NCI-H2107 (cell line): ENCODE measurements at places on chromosomes 7 and 10.

DNA sequence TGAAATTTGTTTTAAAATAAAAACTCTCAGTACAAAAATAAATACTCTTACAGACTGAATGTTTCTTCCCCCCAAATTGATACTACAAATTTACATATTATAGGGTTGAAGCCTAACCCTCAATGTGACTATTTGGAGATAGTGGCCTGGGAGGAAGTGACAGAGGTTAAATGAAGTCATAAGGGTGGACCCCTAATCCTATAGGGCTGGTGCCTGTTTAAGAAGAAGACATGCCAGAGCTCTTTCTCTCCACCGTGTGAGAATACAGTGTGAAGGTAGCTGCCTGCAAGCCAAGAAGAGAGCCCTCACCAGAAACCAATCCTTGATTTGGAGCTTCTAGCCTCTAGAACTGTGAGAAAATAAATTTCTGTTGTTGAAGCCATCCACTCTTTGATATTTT is 67.6 kb downstream of the MCU start:
- no peak for DNase-seq

DNA sequence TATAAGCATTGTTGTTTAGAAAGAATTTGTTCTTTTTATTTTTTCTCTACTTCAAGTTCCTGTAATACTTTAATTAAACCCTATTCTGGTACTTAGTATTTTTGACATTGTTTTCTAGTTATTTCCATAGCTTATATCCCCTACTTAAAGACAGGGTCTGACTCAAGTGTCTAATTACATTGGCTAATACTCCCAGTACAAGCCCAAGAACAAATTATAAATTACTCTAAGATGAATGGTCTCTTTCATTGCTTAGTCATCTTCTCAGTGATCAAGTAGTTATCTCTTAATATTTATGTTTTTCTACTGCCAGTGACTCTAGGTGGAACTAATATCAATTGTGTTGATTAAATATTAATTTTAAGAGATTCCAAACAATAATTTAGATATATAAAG is 21.6 kb downstream of the AHR start:
- DNase-seq: no peak

DNA sequence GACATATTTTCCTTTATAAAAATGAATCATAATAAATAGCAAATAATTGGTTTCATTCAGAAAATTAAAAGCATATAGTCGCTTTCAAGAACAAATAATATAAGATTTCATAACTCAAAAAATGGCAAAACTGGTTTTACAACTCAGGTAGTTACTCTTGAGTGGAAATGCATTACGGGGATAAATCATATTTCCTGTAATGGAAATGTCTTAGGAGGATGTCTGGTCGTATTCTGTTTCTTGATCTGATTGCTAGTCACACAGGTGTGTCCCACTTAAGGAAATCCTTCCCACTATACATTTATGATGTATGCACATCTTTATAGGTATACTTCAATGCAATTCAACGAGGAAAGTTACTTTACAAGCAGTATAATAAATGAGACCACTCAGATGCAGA is 20.7 kb downstream of the NRAP start:
- DNase-seq: no peak

GRCh38 chr7:47211519-47211973 is 370.4 kb downstream of the TNS3 start:
- DNase-seq: no peak

DNA sequence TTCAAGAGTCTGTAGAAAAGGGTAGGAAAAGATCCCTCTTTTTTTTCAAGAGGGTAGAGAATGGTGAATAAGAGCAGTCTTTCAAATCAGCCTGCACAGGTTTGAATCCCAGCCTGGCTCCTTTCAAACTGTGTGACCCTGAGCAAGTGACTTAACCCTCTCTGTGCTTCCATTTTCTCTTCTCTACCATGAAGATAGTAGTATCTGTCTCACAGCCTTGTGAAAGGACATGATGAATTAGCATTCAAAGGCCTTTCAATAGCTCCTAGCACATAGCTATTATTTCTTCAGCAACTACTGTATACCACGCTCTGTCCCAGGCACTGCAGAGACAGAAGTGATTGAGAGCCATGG is 25.4 kb downstream of the LEP start:
- no peak for DNase-seq

DNA sequence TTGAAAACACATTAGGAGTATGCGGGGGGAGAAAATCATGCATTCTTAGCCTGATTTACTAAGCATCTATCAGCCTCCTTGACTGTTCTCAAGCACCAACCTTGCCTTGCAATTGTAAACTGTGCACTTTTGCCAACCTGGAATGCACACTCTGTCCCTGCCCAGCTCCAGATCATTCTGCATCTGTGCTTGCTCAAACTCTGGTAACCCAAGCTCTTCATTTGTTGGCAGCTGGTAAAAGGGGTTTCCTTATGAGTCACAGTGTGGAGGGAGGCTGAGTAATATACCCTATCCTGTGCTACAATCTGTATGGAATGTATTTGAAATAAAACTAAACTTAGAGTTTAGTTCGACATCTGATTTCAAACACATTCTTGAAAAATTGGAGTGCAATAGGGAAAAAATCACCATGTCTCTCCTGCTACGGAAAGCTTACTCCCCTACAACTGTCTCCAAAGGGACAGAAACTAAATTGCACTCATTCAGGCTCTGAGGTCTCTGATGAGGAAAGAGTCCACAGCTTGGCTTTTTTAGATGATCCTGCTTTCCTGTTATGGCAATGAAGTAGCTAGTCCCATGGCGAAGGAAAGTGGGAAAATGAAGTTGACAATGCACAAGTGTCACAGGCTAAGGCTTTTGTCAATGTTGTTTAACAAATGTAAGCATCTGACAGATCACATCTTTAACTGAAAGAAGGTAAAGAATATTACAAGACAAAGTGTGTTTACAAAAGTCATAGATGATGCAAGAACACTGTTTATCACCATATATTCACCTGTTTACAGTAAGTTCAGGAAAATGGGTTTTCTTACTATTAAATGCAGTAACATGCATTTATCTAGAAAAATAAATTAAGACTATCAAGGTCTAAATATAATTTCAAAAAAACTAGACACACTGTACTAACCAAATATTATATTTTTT is 61.9 kb downstream of the TES start:
- DNase-seq: no peak

GRCh38 chr10:35346248-35346647 is 9.9 kb downstream of the CCNY start:
- DNase-seq: no peak

DNA sequence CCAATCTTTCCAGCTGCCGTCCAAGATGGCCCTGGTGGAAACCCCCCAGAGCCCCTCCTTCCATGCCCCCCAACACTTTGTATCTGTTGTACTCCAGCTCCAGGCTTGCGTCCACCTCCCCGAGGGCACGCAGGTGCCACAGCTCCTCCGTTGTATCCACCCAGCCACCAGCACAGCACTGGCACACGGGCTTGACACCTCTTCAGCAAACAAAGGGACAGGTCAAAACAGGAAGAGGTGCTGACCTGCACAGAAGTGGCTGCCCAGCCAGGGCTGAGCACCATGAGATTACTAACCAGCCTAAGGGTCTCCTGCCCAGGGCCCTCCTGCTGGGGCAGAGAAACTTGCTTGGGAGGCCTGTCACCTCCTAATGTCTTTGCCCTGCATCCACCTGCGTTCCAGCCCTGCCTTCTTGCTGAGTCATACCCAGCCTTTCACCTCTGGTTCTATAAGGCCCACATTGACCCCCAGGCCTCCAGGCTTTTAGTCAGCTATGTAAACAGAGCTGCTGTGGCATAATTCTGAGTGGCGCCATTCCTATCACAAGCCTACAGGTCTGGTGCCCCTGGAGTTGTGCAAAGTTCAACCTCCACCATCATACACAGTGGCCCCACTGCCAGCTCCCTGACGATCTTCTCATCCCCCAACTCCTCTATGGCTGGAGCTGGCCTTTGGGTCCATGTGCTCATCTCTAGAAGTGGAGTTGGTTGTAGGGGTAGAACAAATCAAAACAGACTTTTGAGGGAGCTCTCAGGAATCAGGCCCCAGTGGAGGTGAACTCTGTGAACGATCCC is 20.9 kb downstream of the SLC29A3 start:
- no peak for DNase-seq

DNA sequence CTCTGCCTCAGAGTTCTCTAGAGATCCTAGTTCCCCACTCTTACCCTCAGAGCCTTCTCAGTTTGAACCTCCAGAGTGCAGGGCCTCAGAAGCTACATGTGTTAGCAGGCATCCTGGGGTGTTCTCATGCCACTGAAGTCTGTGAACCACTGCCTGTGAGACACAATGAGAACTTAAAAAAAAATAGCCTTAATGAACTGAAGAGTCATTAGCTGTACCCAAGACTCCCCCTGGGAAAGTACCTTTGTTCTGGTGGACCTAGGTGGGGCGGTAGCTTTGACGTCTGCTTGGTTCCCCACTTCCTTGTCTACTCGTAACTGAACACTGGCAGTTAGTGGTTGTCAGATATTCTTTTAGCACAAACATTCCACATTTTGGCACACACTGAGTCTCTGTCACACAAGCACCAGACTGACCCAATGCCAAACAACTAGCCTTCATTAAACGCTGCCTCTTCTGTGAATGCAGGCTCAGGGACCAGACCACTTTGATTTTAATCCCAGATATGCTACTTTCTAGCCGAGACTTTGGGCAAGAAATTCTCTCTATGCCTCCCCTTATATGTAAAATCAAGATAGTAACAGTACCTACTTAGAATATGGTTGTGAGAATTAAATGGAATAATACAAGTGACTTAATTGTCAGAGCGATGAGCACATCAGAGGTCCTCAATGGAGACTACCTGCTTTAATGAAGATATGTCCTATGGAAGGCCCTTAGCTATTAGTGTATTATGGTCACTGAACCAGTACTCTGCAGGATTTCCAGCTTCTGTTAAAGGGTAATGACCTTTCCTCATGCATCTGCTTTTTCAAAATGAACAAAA is 75.3 kb upstream of the CC2D2B start:
- DNase-seq: no peak

DNA sequence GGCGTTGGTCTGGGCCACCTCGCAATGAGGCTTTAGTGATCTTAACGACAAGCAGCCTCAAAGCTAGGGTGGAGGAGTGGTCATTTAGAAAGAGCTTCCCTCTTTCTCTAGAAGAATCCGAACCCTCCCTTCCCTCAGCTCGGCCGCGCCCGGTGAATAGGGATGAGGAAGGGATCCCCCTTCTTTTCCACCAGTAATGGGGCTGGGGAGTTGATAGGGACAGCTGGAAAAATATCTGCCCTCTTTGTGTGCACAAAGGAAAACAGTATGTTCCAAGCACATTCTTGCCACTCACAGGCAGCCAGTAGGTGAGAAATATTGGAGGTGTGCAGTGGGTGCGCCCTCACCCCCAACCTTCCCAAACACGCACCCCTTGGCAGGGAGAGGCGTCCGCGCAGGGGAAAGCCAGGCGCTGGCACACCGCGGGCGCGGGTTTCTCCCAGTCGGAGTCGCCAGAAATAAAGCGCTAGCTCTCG is 6.5 kb downstream of the DLX5 start:
- no peak for DNase-seq

GRCh38 chr10:74282151-74282847 is 131.3 kb downstream of the ADK start:
- DNase-seq: no peak

- DNase-seq: peak; percentile 38
These were observed 2.3 kb downstream of the GLRX3 start for GRCh38 chr10:130138479-130138866.

DNA sequence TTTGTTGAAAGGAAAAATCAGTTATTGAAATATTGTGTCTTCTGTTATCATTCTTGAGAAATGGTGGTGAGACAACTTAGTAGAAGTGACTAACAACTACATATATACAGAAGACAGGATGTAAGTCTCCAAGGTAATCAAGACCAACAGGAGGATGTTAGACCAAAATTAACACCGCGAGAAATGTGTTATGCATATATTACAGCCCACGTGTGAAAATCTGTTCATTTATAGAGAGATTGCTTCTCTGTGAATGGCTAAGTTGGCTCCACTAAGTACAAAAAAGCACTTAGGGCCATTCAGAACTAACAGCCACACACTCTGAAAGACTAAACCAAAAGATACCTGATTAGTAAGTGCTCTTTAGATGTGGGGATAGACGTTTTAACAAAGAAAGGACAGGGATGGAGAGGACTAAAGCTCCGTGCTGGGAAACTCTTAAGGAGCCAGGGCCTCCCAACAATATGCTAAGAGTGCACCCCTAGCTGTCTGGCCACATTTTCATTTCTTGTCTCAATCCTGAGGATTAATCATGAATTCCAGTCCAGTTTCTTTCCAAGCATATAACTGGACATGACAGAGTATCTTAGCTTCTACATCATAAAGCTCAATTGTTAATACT is 26.5 kb downstream of the HDAC9 start:
- peak; percentile 15 for DNase-seq

DNA sequence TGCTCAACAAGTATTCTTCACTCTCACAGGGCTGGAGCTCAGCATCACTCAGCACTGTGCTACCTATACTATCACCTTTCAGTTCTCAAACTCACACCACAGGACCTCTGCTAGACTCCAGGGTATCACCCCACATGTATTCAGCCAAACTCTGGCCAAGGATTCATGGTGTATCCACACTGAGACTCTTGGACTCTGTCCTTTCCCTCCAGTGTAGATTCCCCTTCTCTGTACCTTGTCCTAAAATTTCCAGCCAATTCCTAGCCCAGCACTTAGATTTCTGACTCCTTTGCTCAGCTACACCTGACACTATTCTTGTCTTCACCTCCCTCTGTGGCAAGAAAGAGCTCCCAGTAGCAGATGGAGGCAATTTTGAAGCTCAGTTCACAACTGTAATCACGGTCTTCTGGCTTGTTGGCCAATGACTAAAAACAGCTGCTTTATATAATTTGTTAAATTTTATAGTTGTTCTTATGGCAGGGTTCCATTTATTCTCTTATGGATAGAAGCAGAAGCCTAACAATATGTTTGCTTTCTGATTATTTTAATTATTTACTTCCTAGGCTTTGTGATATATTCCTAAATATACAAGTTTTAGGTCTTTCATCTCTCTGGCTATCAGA is 258.8 kb downstream of the THSD7A start:
- DNase-seq: no peak

DNA sequence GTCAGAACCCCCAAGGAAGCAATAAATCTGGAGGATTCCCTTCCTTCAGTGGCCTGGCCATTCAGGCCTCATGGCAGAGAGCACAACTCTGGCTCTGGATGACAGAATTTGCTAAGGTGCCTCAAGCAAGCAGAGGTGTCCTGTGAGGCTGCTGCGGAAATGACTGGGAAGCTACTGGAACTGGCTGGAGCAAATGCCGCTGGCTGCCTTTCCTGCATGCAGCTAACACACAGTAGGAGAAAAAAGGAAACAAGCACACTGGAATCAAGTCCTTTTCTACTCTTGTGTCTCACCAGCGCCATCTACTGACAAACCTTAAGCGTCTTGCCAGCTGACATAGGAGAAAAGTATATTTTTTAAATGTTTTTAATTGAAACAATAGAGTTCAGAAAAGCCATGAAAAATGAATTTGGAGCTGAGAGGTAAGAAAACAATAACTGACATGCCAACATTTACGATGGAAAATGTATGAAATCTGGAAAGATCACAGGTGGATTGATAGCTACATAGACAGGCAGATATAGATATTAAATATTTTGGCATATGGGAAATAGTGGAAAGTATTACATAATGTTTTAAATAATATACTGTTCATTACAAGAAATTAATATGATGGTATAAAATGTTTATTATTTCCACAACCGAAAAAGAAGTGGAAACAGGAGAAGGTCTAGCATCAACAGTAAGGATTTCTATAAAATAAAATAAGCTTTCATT is 951.6 kb downstream of the ANKRD7 start:
- no peak for DNase-seq

GRCh38 chr7:148289630-148290029 is 300.9 kb upstream of the C7orf33 start:
- no peak for DNase-seq

- DNase-seq: no peak
These were observed 2.8 kb downstream of the INHBA start for GRCh38 chr7:41700044-41700471.

- no peak for DNase-seq
These were observed 55.6 kb upstream of the NRP1 start for GRCh38 chr10:33390046-33390445.
